Glutamatergic neuron (in vitro differentiated cells): ENCODE measurements at places on chromosomes 3 and 15. TPM values are rescaled to one million over a fixed set of nuclear protein-coding genes. Genes with fewer than 3 reads are reported as not detected.
A peak's percentile ranks its signal among the peaks of the same experiment; 100 is the strongest.

GRCh38 chr15:92677999-92678398 is 22.4 kb upstream of the FAM174B start:
- no peak for DNase-seq

- DNase-seq: no peak
These were observed 945.1 kb downstream of the IGSF11 start for GRCh38 chr3:118089563-118089962.

- no peak for DNase-seq
These were observed 56.3 kb downstream of the KLF15 start for GRCh38 chr3:126300761-126301481.

LRRIQ4 gene
- total RNA-seq: 0.29 TPM

SAXO2 gene
- 0.20 TPM for total RNA-seq

DNA sequence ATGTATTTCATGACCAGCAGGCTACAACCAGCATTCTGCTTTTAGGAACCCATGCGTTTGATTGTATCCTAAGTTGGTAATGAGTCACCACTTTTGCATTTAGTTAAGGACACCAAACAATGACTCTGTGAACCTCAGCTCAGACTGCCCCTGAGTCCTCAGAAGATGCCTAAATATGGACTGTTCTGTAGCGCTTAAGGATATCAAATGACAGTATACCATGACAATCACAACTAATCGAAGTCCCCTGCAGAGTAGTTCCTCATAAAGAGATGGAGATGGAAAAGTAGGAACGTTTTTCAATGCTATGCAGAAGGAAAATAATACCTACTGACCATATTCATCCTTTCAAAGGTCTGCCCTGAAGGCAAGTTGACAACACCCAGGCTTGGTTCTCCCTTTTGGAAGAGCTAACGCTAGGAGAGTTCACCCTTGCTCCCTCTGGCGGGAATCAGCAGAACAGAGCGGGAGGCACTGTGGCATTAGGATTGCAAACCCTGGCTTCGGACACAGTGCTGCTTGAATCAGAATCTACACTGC is 508.6 kb downstream of the FHIT start:
- DNase-seq: peak; percentile 74

DNA sequence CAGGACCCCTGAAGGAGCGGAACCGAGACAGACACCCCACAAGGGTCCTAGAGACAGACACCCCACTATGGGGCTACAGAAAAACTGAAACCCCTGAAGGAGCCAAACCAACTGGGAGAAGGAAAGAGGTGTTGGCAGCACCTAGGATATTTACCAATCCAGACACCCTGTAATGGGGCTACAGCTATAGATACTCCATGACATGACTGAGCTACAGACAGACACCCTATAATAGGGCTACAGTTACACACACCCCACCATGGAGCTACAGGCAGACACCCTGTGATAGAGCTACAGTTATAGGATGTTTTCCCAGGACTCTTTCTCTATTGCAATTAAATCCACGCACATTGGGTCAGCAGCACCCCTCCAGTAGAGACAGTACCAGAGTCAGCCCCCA is 22.6 kb upstream of the ADGRG7 start:
- DNase-seq: no peak

GRCh38 chr3:196192524-196193051 is 18.6 kb downstream of the ZDHHC19 start:
- DNase-seq: no peak

POLR2H gene
- 48.1 TPM for total RNA-seq

DNA sequence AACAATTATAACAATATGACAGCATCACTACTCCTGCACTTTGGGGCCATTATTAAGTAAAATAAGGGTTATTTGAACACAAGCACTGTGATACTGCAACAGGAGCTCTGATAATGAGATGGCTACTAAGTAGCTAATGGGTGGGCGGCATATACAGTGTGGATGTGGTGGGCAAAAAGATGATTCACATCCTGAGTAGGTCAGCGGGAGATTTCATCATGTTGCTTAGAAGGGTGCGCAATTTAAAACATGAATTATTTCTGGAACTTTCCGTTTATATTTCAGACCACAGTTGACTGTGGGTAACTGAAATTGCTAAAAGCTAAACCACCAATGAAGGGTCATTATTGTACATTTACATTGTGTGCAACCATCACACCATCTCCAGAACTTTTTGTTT is 42.3 kb downstream of the FBXO22 start:
- DNase-seq: no peak

DNA sequence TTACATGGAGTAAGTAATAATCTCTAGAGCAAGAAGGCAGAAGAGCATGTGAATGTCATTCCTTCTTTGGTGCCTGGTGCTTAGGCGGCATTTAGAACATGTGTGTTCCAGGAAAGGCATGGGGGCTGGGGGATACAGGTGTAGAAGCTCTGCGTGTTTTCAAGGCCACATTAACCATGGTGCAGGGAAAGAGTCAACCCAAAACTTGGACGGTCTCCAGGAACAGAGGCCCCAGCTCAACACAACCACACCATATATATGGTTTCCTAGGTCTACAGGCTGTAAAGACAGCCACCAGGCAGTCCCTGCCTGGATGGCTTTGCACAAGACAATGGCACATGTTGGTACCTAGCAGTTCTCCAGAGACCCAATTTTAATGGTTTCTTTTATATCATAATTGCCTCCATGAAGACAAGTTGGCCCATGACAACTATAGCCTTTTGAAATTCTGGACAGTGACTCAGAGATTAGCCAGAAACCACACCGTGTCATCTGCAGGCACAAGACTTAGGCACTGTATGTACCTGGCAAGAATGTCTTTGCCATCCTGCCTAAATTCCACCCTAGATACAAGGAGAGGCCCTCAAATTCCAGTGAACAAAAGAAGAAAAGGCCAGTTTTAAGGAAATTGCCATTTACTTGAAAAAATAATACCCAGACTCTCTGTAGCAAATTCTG is 25.0 kb upstream of the DGKG start:
- DNase-seq: no peak

- DNase-seq: no peak
These were observed 13.2 kb downstream of the KLHL18 start for GRCh38 chr3:47295976-47296375.

GRCh38 chr15:45234562-45235235 is 17.3 kb upstream of the SLC28A2 start:
- DNase-seq: no peak

- DNase-seq: no peak
These were observed 69.9 kb downstream of the FILIP1L start for GRCh38 chr3:100044369-100044768.

DNA sequence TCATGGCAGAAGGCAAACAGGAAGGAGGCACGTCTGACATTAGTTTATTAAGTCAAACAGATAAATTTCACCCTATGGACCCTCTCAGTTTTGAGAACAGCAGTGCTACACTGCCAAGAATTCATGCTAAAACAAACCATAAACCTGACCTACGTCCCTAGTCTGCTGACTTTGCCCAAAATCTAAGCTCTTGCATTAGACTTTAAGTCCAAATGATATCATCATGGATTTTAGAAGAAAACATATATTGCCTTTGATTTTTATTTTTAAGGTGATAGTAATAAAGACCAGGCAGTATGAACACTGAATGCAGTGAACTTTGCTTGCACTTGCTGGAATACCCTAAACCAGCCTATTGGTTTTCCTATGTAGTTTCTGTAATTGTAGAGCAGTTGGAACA is 79.6 kb upstream of the GADL1 start:
- no peak for DNase-seq

DNA sequence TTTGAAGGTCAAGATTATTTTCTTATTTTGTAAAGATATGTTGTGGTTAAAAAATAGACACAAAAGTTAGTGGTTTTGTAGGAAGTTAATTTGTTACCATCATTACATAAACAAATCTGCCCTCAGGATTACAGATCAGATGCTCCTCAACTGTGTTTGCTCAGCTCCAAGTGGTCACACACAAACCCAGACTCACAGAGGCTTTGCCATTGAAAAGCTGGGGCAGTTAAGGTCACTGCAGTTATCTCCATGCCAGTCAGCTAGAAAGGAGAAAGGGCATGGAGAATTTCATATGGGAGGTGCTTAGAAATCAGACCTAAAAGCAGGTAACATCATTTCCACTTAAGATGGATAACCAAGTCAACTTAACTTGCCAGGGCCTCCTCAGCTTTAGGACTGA is 825.7 kb upstream of the GBE1 start:
- no peak for DNase-seq

DNA sequence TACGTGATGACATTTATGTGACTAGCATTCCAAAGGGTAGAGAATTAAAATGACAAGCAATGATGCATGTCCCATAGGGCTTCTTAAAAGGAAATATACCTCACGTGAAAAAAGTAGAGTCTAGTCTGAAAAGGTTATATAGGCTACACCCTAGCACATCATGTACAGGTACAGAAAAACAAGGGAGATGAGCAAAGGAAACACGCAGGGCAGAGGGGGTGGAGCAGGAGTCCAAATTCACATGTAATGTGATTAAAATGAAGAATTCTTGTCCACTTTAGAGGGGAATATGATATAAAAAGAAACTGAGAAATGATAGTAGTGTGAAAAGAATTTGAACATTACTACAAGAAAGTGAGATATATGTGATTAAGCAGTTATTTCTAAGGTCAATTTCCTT is 59.4 kb downstream of the HACD2 start:
- no peak for DNase-seq

SEMA7A gene
- total RNA-seq: 16.2 TPM
